ENCODE measurements at places on chromosomes 13 and 19. TPM values are rescaled to one million over a fixed set of nuclear protein-coding genes. Genes with fewer than 3 reads are reported as not detected.

GRCh38 chr19:43524922-43525835 is 1.8 kb downstream of the ETHE1 start:
- H3K27me3 ChIP-seq: no peaks in the 10 kb centered on the region
- H3K4me1 ChIP-seq: peaks cover 3% of the 10 kb centered on the region
- no peak overlapping the region for H3K27ac ChIP-seq
- peak overlapping the region; percentile 46 for H3K4me3 ChIP-seq

GRCh38 chr13:34155931-34156607 is 338.1 kb downstream of the RFC3 start:
- DNase-seq: no peak
- no peaks in the 10 kb centered on the region for H3K4me1 ChIP-seq
- no peaks in the 10 kb centered on the region for H3K36me3 ChIP-seq
- no peaks in the 10 kb centered on the region for H3K27me3 ChIP-seq
- H3K27ac ChIP-seq: no peak overlapping the region

- DNase-seq: no peak
- peaks cover 7% of the 10 kb centered on the region for H3K4me1 ChIP-seq
- H3K27ac ChIP-seq: no peak overlapping the region
- peaks cover 34% of the 10 kb centered on the region for H3K36me3 ChIP-seq
- no peaks in the 10 kb centered on the region for H3K27me3 ChIP-seq
Measured at GRCh38 chr19:19657397-19657783, 6.1 kb downstream of the ATP13A1 start.

Gene DMKN
- polyA plus RNA-seq: 278 TPM

DNA sequence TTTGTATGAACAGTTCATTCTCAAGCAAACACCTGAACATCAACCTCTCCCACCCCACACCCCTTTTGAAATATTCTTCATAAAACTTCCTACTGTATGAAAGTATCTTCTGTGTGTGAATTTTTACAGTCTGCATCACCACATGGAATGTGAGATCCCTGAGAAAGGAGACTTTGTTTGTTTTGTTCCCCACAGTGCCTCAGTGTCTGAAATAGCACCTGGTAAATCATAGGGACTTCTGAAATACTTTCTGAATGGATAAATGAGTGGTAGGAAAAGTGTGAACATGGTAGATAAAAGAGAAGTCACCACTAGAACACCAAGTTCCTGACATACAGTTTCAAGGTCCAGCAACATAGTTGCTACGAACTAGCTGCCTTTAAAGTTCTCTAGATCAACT is 1071.2 kb downstream of the EFNB2 start:
- no peaks in the 10 kb centered on the region for H3K27me3 ChIP-seq
- no peaks in the 10 kb centered on the region for H3K36me3 ChIP-seq
- DNase-seq: no peak
- peaks cover 12% of the 10 kb centered on the region for H3K4me1 ChIP-seq
- no peak overlapping the region for H3K27ac ChIP-seq

DNA sequence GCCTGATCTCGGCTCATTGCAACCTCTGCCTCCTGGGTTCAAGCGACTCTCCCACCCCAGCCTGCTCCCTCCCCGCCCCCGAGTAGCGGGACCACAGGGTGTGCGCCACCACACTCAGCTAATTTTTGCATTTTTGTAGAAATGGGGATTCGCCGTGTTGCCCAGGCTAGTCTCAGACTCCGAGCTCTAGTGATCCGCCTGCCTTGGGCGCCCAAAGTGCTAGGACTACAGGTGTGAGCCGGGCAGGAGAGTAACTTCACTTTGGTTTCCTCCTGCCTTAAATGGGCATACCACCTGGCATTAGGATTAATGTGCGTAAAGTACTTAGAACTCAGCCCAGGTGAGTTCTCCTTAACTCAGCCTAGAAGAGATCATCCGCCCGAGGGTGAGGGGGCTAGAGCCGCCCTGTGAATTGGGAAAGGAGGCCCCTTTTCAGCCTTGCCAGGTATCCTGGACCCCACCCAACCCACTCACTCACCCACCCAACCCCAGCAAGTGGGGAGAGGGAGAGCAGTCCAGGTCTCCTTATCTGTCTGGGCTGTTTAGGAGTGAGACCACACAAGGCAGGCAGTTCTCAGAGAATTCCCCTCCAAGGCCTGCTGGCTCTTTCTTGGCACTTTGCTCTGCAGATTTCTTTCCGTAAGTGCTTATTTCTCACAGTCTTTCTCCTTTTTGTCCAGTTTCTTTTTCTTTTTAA is 1.2 kb upstream of the ZFP36 start:
- H3K27me3 ChIP-seq: no peaks in the 10 kb centered on the region
- peaks cover 39% of the 10 kb centered on the region for H3K4me1 ChIP-seq
- H3K36me3 ChIP-seq: peaks cover 3% of the 10 kb centered on the region
- H3K4me3 ChIP-seq: no peak overlapping the region
- no peak for DNase-seq

Gene MAP2K7
- polyA plus RNA-seq: 41.7 TPM

DNA sequence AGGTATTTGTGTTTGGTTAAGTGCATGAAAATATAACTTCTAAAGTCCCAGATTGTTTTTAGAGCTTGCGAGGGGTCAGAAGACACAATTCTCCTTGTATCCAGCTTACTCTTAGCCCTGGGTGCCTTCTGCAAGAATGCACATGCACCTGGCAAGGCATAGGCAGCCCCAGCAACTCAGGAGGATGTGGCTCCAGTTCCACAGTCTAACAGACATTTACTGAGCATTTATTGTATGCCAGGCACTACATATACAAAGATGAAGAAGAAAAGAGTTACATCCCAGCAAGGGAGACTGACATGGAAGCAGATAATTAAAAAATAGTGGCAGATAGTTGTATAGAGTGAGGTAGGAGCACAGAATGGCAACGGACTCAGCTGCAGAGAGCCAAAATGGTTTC is 101.1 kb upstream of the FRY start:
- no peak for DNase-seq
- H3K27me3 ChIP-seq: no peaks in the 10 kb centered on the region
- H3K4me1 ChIP-seq: peaks cover 7% of the 10 kb centered on the region
- no peak overlapping the region for H3K27ac ChIP-seq

GRCh38 chr19:11721681-11722080 is 17.1 kb downstream of the ZNF823 start:
- H3K36me3 ChIP-seq: peaks cover 12% of the 10 kb centered on the region
- H3K27me3 ChIP-seq: no peaks in the 10 kb centered on the region

- peaks cover 3% of the 10 kb centered on the region for H3K36me3 ChIP-seq
- no peak overlapping the region for H3K27ac ChIP-seq
- H3K4me3 ChIP-seq: no peak overlapping the region
Measured at GRCh38 chr13:96027496-96027895, 25.7 kb downstream of the UGGT2 start.

DNA sequence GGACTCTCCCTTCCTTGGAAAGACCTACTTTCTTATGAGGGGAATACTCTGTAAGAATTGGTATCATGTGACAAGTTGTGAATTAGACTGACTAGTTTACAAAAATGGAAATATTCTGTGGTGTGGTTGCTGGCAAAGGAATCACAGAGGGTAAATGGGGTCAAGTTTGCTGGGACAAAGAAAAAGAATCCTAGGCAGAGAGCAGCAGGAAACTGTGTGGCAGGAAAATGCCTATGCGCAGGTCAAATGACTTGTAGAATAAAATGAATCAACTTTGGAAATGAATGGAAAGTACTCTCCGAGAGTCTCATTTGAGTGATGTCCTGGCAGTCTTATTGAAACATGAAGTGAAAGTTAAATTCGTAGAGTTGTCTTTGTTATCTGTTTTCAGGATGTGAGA is 1250.7 kb downstream of the UQCRFS1 start:
- no peak overlapping the region for H3K27ac ChIP-seq
- no peaks in the 10 kb centered on the region for H3K36me3 ChIP-seq
- H3K4me1 ChIP-seq: peaks cover 19% of the 10 kb centered on the region
- no peak overlapping the region for H3K4me3 ChIP-seq
- no peaks in the 10 kb centered on the region for H3K27me3 ChIP-seq

Gene ZNF99
- not detected for polyA plus RNA-seq

- H3K4me3 ChIP-seq: no peak overlapping the region
- no peaks in the 10 kb centered on the region for H3K36me3 ChIP-seq
- no peak overlapping the region for H3K27ac ChIP-seq
- DNase-seq: no peak
- no peaks in the 10 kb centered on the region for H3K27me3 ChIP-seq
- no peaks in the 10 kb centered on the region for H3K4me1 ChIP-seq
Measured at GRCh38 chr13:73603646-73604045, 530.6 kb downstream of the KLF12 start.

DNA sequence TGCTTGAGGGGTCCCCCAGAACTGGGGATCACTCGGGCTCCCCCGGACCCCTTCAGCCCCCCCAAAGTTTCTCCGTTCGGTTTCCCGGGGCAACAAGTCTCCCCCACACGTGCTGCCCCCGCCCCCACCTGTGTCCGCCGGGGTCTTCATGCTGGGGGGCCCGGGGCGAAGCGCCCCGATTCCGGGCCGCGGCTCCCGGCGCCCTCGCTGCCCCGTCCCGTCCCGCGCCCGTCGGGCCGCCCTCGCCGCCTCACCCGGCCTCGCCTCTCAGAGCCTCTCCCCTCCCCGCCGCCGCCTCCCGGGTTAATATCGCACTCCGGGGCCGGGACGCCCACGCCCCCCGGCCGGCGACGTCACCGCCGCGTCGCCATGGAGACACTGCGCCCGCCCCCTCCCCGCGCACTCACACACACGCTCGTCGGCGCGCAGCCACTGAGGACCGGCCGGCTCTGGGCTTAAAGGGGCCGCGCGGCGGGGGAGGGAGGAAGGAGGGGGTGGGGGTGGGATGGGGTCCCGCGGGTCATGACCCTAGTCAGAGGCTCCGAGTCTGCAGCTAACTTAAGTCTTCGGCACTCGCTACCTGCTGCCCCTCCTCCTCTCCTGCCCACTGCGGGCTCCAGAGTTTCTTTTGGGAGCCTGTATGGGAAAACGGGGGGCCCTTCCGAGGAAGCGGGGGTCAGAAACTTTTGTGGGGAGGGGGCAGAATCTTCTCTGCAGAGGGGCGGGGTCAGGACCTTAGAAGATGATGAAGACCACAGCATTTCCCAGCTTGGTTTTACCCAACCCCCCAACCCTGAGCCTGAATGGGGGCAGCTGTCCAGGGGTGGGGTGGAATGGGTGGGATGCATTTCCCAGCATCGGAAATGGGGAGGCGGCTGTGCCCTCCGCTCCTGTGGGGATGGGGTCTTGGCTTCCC is at the start of gene ERF:
Gene ERF, minus strand, starts transcription at position 279 of the 916 bp plus-strand sequence. Its CDS starts 129 bp downstream, at position 150.
- peak within 1 kb of the TSS; percentile 73 for H3K4me3 ChIP-seq
- peak; percentile 96 for DNase-seq
- peaks cover 35% of the 10 kb centered on the region for H3K4me1 ChIP-seq

All from lung (tissue), 17 donors.